Midbrain (tissue), 1 donor: ENCODE measurements at places on chromosomes 12 and 14.

GRCh38 chr12:70733385-70733784 lies 96.2 kb upstream of the PTPRB start:
- peak; percentile 80 for DNase-seq

DNA sequence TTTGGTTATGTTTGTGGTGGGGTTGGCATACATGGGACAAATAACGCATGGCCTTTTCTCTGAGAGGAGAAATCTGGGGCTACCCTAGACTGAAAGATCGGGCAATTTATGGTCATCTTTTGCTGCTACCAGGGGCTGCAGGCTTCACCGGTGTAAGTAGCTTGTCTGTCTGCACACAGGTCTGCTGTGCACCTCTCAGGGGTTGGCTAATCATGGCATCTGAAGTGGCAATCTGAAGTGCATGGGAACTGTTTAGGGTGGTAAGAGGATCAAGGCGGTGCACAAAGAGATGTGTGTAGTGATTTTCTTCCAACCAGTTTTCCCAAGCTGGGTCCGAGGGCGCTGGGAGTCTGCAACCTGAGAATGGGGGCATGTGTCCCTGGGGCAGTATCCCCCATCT lies 141.3 kb downstream of the EMP1 start:
- DNase-seq, result no peak

DNA sequence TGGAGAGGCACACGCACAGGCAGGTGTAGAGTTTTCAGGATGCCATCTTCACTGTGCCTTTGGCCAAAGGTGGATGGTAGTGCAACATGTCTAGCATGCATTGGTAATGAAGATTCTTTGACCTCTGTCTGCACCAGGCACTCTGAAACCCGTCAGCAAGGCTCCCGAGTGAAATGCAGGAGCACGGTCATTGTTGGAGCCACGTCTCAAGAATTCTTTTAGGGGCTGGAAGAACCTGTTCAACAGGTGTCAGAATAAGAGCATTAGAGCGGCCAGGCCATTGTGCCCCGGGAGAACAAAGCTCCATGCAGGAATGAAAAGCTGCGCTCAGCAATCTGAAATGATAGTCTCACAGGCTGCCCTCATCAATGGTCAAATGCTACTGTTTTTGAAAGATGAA lies 40.2 kb upstream of the DICER1 start:
- DNase-seq, result no peak

DNA sequence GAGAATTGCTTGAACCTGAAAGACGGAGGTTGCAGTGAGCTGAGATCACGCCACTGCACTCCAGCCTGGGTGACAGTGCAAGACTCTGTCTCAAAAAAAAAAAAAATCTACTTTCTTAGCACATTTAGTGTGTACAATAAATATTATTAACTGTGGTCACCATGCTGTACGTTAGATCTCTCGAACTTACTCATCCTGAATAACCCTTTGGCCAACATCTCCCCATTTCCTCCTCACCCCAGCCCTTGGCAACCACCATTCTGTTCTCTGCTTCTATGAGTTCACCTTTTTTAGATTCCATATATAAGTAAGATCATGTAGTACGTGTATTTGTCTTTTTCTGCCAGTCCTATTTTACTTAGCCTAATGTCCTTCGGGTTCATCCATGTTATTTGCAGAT lies 13.4 kb downstream of the FUT8 start:
- DNase-seq, result no peak

DNA sequence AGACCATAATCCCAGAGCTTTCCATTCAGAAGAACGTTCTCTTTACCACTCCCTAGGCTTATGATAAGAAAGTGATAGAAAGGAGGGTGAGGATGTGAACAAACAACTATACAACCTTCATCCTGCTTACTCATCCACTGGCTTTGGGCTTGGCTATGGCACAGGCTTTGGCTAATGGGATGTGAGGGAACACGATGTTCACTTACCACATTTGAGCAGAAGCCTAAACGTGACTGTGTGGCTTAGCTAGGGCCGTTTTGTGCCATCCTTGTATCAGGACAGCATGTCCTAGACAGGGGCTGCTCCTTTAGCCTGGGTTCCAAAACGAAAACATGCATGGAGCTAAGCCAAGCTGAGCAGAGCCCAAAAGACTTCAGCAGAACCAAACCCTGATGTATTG lies 118.6 kb upstream of the CCDC175 start:
- peak; percentile 15 for DNase-seq

- DNase-seq, result no peak
These were observed 139.3 kb downstream of the ADGRD1 start for GRCh38 chr12:131092901-131093603.

DNA sequence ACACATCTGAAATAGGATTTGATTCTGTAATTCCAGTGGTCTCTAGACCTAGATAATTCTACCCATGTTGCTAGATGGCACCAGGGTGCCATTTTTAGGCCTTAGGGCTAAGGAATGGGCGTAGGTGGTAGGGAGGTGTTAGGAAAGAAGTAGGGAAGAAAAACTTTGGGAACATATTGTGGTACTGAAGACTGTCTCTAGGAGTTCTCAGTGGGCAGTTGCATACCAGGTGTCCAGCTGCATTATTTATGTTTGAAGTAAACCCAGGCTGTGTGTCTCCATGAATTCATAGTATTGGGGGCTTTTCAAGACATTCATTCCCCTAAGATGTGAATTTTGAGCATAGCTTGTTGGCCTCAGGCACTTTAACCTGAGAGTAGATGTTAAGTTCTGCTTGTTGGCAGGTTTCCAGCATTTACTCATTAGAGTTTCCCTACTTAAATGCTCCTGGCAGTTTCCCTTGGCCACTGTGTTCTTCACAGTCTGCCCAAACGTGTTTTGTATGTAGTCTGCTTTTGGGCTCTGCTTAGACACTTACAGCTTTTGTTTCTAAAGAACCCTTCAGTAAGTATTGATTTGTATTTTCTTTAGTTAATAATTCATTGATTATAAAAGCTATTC lies 31.5 kb upstream of the CCT2 start:
- DNase-seq, result peak; percentile 18

GRCh38 chr12:45368841-45369489 lies 153.1 kb downstream of the ANO6 start:
- DNase-seq, result no peak

GRCh38 chr14:106372870-106373652 lies 846.7 kb downstream of the TMEM121 start:
- no peak for DNase-seq

DNA sequence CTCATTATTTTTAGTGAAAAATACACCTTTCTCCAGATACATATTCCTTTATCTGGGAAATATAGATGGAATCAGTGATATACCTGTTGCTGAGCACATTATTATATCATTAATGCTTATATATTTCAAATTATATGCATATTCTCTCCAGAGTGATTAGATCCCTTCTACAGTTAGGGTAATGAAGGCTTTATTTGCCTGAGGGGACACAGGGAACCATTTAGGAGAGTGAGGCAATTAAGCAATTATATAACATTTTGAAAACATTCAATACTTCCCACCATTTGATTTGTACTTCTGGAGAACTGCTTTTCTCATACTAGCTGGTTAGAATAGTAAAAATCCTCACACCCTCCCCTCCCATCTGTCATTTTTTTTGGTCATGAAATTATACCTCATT lies 212.8 kb upstream of the NOVA1 start:
- DNase-seq, result no peak

DNA sequence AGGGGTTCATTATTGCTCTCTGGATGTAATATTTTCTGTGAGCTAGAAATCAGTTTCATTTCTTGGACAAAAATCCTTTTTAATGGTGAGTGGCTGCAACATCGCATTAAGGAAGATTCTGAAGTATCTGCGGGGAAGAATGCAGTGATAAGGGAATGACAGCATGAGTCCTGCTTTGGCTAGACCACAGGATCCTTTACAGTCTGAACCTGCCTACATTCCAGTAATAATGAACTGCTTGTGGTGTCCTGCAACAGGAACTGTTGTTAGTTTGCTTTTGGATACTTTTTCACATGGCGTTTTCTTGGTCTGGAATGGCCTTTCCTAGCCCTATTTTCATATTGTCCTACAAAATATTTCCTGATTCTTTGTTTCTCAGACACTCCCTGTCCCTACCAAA lies 15.7 kb downstream of the MDM2 start:
- DNase-seq, result no peak

- no peak for DNase-seq
These were observed 44.7 kb upstream of the MDM1 start for GRCh38 chr12:68376901-68377300.

- DNase-seq, result no peak
These were observed 9.7 kb upstream of the PTGER2 start for GRCh38 chr14:52304248-52304904.

DNA sequence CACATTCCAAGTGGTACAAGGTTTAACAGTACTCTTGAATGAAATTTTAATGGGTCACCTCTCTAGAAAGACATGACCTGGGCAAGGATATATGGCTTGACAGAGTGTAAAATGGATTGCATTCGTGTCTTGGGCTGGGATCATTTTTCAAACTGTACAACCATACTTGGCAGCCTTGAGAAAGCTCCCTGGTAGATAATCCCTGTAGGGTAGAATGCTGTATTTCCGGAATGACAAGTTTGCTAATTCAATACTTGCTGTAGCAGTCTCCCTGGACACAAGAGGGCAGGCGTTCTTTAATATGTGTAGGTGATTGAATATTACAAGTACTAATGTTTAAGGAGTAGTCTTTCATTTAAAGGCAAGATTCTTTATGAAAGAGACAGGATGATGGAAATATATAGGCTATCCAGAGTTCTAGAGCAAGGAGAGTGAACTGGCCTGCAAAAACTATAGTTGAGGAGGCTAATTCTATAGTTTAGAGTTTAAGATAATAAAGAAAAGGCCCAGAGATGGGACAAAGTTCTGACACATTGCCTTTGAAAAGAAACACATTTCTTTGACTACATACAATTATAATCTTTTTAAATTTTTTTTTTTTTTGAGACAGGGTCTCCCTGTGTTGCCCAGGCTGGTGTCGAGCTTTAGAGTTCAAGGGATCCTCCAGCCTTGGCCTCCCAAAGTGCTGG lies 53.4 kb downstream of the PLBD1 start:
- peak; percentile 2 for DNase-seq

- DNase-seq, result no peak
These were observed 501.5 kb upstream of the TBX3 start for GRCh38 chr12:115185506-115185905.

DNA sequence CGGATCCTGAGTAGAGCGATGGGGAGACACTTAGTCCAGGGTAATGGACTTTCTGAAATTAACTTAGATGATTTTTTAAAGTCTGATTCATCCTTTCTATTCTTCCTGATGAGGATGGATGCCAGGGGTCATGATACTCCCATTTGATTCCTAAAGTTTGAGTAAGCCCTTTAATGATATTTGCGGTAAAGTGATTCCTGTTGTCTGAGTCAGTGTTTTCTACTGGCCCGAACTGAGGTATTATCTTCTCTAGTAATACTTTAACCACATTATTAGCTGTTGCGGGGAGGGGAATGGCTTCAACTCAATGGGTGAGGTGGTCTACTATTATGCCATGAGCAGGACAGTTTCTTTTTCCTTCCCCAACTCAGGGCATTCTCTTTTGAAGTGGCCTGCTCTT lies 111.6 kb downstream of the RIN3 start:
- DNase-seq, result no peak

GRCh38 chr12:55037351-55037987 lies 17.7 kb downstream of the NEUROD4 start:
- DNase-seq, result no peak

- no peak for DNase-seq
These were observed 41.1 kb downstream of the ACSM4 start for GRCh38 chr12:7344833-7345606.

- DNase-seq, result no peak
These were observed 382.3 kb downstream of the KCNH5 start for GRCh38 chr14:62662811-62663455.

DNA sequence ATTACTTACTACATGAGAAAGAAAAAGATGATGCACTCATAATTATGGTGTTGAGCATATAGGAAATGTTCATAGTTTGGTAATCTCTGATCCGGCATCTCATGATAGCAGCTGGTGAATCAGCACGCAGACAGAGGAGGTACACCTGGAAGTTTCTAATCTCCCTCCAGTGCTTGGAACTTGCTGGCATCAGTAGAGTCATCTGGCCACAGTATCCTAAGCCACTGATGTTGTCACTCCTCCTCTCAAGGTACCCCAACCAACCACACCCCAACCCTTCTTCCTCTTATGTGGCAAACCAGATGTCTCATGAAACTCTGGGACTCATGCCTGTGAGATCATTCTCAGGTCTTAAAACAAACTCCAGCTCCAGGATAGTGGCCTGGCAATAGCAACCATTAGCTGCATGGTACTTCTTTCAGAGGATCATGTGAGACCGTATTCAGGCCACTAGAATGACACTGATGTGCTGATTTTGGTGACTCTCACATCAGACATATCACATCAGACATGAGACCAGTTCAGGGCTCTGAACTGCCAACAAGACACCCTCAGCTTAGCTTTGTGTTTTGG lies 143.0 kb downstream of the RASSF9 start:
- no peak for DNase-seq

DNA sequence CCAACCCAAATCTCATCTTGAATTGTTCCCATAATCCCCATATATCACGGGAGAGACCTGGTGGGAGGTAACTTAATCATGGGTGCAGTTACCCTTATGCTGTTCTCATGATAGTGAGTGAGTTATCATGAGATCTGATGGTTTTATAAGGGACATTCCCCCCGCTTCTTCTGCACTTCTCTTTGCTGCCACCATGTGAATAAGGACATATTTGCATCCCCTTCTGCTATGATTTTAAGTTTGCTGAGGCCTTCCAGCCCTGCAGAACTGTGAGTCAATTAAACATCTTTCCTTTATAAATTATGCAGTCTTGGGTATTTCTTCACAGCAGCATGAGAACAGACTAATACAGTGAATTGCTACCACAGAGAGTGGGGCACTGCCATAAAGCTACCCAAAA lies 179.1 kb downstream of the LRIG3 start:
- DNase-seq, result no peak

- no peak for DNase-seq
These were observed 3.1 kb upstream of the TPH2 start for GRCh38 chr12:71935594-71935993.

- no peak for DNase-seq
These were observed 5.5 kb downstream of the TAPBPL start for GRCh38 chr12:6457220-6457945.

GRCh38 chr12:56987551-56988053 lies 18.7 kb downstream of the ZBTB39 start:
- peak; percentile 85 for DNase-seq

GRCh38 chr12:26101763-26102162 lies 23.1 kb downstream of the BHLHE41 start:
- DNase-seq, result no peak

- DNase-seq, result no peak
These were observed 429.1 kb downstream of the DAD1 start for GRCh38 chr14:22159957-22160356.
